ENCODE measurements at places on chromosomes 5 and 9. TPM values are rescaled to one million over a fixed set of nuclear protein-coding genes. Genes with fewer than 3 reads are reported as not detected.

Gene TMEM252
- not detected for total RNA-seq

- DNase-seq = no peak
Measured at GRCh38 chr5:61647672-61648071, 315.6 kb downstream of the ZSWIM6 start.

- no peak for DNase-seq
Measured at GRCh38 chr5:67066815-67067214, 129.8 kb downstream of the CD180 start.

Gene PDZD2
- 1.8 TPM for total RNA-seq

Gene SPATA31D4
- not detected for total RNA-seq

- DNase-seq = no peak
Measured at GRCh38 chr9:116275418-116276195, 122.0 kb downstream of the PAPPA start.

DNA sequence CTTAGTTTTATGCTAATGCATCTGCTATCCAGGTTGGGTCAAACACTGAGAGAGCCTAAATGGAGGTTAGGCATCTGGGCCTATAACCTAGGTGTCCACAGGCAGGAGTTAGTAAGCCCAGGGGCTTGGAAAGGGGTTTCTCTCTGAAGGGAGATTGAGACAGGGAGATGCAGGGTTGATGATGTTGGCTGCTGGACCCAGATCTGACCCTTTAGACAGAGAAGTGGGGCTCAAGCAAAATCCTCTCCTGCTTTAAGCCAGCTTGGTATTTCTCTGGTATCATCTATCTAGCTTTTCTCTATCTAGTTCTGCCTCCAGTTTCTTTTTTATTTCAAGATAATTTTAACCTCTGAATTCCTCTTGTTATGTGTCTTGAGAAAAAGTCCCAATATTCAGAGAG, 18.3 kb upstream of the ANKRD55 start:
- DNase-seq = no peak

All from thyroid gland (tissue), 4 donors.